ENCODE measurements at places on chromosomes 12 and 14.

DNA sequence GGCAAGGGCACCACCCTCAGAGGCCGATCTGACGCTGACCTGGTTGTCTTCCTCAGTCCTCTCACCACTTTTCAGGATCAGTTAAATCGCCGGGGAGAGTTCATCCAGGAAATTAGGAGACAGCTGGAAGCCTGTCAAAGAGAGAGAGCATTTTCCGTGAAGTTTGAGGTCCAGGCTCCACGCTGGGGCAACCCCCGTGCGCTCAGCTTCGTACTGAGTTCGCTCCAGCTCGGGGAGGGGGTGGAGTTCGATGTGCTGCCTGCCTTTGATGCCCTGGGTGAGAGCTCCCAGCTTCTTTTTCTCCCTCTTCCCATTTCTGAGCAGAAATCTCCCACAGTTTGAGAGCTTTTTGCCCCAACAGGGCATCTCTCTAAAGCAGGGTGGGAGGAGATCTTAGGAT is 1.8 kb downstream of the OAS1 start:
- no peak for DNase-seq

GRCh38 chr12:132492522-132492921 is 2.6 kb downstream of the FBRSL1 start:
- DNase-seq: no peak

DNA sequence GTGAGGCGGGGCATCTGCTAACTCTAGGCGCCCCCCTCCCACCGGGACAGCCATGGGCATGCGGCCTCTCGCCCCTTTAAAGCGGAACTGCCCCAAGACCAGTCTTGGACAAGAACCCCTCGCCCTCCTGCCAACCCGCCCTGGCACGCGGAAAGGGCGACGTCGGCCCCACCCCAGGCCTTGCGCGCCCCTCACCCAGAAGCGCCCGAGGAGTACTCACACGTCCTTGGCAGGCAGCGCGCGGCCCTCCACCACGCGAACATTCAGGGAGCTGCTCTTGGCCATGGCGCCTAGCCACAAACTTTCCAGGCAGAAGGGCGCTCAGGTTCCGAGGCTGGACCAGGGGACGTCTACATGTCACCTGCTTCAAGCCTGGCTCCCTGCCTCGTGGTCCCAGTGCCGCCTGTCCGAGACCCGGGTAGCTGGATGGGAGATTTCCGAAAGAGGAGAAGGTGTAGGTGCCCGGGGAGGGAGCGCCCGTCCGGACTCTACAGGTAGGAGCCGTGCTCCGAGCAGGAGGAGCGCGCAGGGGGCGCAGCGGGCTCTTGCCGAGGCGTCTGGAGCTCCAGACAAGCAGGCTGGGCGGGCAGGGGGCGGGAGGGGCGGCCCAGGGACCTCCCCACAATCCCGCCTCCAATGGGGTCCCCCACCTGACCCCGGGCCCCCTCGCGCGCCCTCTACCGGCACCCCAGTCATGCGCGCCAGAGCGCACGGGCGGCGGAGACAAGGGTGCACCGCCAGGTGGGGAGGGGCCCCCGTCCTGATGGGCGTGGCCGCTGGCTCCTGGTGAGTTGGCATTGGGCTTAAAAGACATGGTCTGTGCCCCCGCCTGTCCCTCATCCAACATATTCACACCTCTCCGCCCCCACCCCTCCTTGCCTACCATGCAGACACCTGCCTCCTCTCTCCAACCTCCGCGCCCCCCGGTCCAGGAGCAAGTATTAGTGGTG is at the start of gene RASAL1:
Gene RASAL1, minus strand, starts transcription at position 584 of the 950 bp plus-strand sequence. Its CDS starts 299 bp downstream, at position 285.
- no peak for DNase-seq

- no peak for DNase-seq
These were observed 16.1 kb upstream of the GNG2 start for GRCh38 chr14:51844081-51844881.

GRCh38 chr12:1848745-1849144 is 28.4 kb downstream of the LRTM2 start:
- no peak for DNase-seq

- no peak for DNase-seq
These were observed 117.6 kb upstream of the PLEKHG7 start for GRCh38 chr12:92585115-92585727.

Measured in HuH-7 (cell line).